ENCODE measurements at places on chromosomes 16 and 17. TPM values are rescaled to one million over a fixed set of nuclear protein-coding genes. Genes with fewer than 3 reads are reported as not detected.

DNA sequence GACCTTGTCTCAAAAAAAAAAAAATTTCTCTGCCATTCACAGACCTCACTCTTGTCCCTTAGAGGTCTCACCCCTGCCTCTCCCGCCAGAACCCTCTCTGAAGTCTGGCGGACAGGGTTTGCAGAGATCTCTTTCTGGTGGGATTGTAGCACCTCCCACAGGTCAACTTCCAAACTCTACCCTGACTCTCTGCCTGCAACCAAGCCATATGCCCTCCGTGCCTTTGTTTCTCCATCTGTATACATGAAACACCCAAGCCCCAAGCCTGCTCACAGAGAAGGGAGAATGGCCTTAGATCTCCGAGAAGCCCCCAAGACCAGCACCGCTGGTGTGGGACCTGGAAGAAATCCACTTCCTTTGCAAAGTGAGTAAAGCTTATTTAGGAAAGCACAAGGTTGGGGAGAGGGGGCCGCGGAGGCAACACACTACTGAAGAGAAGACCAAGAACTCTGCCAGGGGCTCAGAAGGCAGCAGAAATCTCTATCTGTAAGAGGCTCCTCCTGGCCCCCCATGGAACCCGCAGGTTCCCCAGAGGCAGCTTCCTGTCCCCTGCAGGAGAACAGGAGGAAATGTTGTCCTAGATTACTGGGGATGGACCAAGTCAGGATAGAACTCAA is 219.9 kb downstream of the C16orf78 start:
- DNase-seq, result no peak

GP1BA gene
- not detected for total RNA-seq

GRCh38 chr17:62792447-62792800 is 15.7 kb downstream of the MARCHF10 start:
- DNase-seq, result no peak

GRCh38 chr16:27841911-27842310 is 221.6 kb downstream of the GSG1L start:
- no peak for DNase-seq

DNA sequence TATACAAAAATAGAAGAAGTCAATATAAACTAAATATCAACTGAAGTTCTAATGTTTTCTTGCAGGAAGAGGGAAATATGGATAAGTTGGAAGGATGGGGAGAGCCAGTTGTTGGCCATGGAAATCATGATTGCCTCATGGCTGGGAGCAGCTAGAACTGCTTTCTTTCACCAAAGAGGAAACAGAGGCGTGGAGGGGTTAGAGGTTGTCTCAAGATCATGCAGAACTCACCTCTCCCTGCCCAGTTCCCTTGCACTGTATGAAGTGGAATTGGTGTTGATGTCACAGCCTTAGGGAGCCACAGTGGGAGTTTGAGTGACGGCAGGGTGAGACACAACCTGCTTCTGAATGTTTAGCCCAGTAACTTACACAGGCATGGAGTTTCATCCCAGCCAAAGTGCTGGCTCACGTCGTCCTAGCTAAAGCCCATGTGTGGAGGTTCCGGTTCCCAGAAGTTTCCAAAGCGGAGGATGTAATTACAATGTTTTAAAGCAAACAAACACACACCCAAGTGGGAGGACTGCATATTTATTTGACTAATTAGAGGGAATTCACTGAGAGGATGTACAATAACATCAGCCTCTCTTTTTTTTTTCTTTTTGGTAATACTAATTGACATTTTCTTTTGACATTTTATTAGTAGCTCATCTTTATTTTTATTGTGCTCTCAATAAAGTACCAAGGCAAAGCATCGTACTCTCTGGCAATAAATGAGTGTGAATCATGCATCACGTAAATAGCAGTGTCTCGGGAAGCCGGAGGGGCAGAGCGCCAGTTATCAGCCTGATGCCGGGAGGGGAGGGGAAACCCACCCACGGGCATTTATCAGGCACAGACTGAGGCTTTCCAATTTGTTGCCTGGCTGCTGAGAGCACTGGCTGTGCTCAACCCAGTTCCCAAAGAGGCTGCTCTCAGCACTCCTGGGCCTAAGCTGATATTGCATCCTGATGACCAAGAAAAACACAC is 118.7 kb upstream of the CDH5 start:
- DNase-seq, result peak; percentile 73

WDR45B gene
- 51.6 TPM for total RNA-seq

- no peak for DNase-seq
Observed at GRCh38 chr16:79172976-79173500, 427.5 kb downstream of the MAF start.

DNA sequence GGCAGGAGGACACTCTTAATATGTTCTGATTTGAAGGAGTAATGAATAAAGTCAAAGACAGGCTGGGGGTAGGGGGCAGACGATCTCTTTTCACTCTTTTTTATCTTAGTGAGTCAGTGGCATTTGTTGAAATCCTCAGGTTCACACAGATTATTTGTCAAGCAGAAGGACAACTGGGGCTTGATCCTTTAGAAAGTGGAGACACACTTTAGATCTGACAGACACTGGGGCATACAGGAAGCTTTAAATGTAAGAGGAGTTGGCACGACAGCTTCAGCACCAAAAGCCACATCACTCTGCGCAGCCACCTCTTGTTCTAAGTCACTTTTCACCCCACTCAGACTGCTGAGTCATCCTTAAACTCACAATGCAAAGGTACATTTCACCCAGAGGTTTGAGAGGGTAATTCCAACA is 121.5 kb downstream of the STXBP4 start:
- peak; percentile 48 for DNase-seq

PRM3 gene
- not detected for total RNA-seq

KCTD19 gene
- total RNA-seq, result under 0.01 TPM

- no peak for DNase-seq
Observed at GRCh38 chr17:5718726-5719125, 134.4 kb upstream of the NLRP1 start.

- no peak for DNase-seq
Observed at GRCh38 chr16:15542261-15542660, 100.7 kb downstream of the MARF1 start.

DNA sequence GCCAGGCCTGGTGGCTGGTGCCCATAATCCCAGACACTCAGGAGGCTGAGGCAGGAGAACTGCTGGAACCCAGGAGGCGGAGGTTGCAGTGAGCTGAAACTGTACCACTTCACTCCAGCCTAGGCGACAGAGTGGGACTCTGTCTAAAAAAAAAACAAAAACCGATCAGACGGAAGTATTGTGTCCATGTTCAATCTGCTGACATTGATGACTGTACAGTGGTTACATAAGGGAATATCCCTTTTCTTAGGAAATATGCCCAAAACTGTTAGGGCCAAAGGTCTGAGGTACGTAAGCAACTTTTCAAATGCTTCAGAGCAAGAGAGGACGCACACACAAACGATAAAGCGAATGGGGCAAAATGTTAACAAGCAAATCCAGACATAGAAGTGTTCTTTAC is 69.8 kb upstream of the DNAH17 start:
- DNase-seq, result no peak

DNA sequence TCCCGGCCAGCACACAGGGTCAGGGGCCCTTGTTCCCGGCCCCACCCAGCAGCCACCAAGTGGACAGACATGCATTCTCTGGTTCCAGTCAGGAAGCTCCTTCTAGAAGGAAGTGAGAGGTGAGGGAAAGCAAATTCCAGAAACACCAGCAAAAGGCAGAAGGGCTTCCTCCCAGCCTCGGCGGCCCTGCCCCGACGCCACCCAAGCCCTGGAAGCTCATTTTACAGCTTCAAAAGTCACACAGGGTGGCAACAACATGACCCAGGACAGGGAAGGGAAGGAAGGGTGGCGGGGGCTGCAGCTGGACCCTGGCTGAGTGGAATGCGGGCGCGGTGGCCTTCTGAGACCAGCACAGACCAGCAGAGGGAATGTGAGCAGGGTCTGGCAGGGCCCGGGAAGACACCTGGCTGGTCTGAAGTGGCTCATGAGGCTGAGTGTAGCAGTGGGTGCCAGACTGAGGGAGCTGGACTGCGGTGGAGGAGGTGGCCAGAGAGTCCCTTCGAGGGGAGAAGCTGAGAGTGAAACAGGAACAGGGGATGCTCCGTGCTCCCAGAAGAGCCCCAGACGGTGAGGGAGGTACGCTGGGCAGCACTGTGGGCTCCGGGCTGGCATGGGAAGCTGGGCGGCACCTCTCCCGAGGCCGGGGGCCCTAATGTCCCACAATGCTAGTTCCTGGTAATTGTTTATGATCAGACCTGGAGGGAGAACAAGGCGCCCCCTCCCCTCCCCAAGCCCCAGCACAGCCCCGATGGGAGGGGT is 1.9 kb upstream of the UNC13D start:
- DNase-seq, result no peak

TMEM238L gene
- not detected for total RNA-seq

DNA sequence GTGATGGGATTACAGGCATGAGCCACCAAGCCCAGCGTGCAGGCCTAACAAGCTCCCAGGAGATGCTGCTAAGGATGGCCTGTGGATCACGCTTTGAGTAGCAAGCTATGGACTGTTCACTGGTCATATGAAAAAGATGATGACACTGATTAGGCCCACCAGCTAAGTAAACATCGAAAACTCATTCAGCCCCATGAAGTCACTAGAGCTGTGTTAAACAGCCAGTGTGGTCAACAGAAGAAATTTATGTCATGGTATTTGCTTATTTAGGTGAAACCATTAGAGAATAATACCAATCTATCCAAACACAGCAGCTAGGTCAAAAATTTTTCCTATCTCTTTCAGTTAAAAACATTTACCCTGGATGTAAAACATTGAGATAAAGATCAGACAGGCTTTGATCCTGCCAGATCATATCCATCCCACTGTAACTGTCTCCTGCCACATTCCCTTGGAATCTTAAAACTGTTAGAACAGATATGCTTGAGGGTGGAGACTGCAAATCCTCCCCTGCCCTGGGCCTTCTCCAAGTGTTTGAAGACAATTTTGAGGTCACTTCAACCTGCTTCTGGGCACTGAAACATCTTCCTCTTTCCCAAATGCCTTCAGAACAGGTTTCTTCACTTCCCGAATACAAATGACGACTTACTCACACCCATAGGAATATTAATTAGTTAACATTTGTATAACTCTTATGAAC is 30.9 kb downstream of the HOXB1 start:
- DNase-seq, result no peak

DNA sequence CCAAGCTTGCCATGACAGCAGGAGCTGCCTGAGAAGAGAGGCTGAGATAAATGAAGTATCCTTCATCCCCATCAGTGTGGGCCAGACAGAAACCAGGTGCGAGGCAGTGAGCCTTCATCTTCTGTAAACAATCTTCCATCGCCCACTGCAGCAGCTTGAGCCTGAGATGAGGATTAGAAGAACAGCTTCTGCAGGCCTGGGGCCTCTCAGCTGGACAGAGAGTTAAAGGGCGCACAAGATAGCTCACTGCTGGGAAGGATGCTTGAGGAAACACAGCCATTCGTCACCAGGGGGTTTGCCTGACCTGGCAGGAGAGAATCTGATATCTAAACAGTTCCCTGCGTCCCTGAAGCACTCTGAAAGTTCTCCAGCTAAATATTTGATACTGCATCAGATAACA is 27.1 kb downstream of the HOXB1 start:
- DNase-seq, result no peak

DNA sequence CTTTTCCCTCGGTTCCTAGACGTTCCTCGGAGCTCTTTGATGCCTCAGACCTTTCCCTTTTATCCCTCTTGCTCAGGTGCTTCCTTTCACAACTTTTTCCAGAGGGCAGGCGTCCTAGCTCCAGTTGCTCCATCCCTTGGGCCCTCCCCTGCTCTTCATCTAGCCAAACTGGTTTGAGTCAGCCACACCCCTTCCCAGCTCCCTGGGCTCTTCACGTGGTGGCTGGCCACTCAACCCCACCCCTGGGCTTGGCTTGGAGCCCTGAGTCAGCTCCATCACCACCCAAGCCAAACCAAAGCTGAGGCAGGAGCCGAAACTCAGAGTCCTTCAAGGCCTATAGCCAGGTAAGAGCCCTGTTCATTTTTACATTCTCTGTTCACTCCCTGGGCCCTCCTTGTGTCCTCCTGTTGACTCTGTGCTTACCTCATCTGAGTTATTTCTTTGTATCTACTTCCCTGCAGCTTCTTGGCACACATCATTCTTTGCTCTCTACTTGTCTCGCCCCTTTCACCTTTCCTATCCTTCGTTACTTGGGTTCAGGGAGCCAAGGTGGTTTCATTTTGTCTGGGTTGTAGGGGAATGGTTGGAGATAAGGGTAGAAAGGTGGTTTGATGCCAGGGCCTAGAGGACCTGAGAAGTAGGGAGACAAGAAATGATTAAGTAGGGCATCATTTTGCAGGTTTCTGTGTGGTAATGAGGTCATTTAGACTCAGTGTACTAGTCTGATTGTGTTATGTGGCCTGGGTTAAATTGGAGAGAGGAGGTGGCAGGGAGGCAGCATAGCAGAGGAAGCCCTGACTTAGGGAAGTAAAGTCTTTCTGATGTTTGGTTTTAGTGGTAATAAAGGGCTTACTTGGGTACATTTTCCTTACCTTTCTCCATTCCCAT is 7.6 kb upstream of the PHKG2 start:
- peak; percentile 80 for DNase-seq

DNA sequence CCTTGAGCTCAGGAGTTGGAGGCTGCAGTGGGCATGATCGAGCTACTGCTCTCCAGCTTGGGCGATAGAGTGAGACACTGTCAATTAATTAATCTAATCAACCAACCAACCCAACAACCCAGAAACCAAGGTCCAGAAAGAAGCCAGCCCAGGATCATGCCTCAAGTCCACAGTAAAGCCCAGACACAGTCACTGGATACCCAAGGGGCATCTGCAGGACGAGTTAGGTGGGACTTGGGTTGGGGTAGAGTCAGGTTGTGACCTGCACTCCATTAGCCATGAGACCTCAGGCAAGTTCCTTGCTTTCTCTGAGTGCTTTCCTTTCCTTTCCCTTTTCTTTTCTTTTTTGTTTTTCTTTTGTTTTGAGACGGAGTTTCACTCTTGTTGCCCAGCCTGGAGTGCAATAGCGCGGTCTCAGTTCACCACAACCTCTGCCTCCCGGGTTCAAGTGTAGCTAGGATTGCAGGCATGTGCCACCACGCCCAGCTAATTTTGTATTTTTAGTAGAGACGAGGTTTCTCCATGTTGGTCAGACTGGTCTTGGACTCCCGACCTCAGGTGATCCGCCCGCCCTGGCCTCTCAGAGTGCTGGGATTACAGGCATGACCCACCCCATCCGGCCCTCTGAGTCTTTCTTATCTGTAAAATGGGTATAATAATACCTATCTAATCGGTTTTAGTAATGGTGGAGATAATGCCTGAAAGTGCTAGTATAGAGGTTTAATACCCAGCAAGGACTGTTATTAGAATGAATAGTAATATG is 3.5 kb upstream of the HSD17B1 start:
- no peak for DNase-seq

DNA sequence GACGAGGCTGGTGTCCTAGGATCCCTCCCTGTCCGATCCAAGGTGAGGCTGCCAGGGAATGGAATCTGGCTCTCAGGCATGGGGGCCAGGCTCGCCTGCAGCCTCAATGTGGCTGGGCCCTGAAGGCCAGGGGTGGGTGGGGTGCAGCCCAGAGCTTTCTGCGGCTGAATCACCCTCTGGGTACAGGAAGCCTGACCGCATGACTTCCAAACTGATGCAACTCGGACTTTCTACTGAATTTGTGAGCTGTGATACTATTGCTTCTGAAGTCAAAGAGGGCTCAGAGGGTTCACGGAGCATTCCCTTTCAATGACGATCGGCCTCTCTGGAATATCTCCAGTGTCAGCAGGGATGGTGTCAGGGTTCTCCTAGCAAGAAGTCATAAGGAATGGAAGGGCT is 123.7 kb downstream of the METRNL start:
- DNase-seq, result peak; percentile 91

GRCh38 chr16:74480150-74481029 is 59.1 kb upstream of the CLEC18B start:
- peak; percentile 50 for DNase-seq

PRAC2 gene
- not detected for total RNA-seq
